T-helper 17 cell (primary cell): ENCODE measurements at places on chromosomes 12 and 14.
A peak's percentile ranks its signal among the peaks of the same experiment; 100 is the strongest.

DNA sequence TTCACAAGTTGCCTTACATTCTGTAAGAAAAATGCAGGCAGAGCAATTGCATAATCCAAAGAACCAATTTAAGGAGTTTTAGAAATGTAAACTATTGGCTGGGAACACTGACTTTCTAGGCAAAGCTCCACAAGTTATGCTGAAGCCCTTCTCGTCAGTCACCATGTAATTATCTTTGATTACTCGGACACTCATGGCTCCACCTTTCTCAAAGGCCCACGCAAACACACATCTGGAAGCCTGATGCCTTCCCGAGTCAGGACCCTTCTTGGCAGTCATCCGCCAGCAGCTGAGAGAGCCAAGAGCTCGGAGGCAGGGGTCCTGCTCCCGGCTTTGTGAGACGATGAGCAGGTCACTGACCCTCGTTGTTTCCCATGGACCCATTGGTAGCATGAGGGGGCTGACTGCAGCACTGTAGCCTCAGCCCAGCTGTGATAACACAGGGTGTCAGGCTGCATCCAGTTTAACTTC lies 202.2 kb downstream of the TMEM132D start:
- no peak for DNase-seq

GRCh38 chr12:27561535-27562350 lies 37.7 kb downstream of the PPFIBP1 start:
- no peak for DNase-seq

DNA sequence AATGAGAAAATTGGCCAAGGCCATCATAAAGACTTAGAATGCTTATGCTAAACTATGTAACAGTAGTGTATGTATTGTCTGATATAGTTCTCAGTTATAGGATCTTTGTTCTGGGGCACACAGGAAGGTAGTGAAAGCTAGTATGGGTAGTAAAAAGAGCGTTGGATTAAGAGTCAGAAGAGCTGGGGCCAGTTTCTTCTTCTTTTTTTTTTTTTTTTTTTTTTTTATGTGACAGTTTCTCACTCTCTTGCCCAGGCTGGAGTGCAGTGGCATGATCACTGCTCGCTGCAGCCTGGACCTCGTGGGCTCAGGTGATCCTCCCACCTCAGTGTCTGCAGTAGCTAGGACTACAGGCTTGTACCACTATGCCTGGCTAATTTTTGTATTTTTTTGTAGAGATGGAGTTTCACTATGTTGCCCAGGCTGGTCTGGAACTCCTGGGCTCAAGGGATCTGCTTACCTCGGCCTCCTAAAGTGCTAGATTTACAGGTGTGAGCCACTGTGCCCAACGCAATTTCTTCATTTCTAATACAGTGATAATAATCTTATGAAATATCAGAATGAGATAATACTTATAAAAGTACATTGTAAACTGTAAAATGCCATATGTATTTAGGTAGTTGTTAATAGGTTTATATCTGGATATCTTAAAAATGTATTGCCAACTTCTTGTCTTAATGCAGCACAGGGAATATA lies 7.4 kb downstream of the MDM2 start:
- DNase-seq = no peak

DNA sequence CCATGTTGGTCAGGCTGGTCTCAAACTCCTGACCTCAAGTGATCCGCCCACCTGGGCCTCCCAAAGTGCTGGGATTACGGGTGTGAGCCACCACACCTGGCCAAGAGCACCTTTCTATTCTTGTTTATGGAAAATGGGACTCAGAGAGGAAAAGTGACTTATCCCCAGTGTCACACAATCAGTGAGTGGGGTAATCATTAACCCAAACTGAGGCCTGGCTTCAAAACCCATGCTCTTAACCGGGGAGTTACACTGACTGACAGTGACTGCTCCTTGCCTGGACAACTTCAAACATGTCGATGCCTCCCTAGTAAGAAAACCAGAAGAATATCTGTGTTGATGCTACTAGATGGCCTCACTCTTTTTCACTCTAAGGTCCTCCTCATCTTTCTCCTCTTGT lies 7.3 kb downstream of the CLEC7A start:
- no peak for DNase-seq

DNA sequence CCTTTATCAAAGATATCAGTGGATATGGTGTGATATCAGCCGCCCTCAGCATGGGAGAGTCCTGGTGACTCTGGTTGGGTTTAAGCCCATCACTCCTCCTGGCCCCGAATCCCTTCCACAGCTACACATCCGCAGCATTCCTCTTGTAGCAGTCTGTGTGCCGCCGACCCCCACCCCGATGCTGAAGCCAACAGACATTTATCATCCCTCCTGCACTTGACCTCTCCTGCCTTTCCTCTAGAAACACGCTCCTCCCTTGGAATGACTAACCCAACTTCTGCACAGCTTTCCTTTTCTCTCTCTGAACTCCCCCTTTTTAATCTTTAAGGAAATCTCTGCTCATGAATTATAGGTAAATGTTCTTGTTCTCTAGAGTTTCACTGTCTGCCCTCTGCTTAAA lies 250.9 kb upstream of the FOXN3 start:
- no peak for DNase-seq

- DNase-seq = no peak
These were observed 85.0 kb downstream of the MNAT1 start for GRCh38 chr14:60819575-60819974.

DNA sequence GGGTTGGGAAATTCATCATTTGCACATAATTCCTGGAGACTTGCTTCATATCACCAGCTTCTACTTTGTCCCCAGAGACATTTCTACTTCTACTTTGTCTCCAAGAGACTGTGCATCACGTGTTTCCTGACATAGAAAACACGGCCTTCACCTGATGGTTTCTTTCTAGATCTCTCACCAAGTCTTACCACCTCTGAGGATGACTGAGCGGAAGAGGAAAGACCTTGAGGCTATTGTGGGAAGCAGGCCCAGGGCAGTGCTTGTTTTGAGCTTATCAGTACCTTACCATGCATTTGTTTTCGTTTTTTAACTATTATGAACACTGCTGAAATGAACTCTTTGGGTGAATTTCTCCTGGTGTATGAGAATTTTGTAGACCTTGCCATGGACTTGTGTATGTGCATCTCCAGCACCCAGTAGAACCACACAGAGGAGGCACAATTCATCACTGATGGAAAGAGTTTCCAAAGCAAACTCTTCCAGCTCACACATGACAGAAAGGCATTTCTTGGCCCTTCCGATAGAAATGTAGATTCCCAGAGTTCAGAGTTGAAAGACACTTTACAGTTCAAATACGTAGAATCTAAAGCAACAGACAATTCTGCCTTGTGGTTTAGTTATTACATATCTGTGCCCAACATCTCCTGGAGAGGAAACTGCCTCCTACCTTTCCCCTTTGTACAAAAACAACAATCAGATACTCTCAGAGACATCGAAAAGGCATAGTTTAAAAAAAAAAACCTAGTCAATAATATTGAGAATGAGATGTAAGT lies 434.7 kb downstream of the FUT8 start:
- peak; percentile 19 for DNase-seq
